Activated CD4-positive, alpha-beta T cell treated with anti-CD3 and anti-CD28 coated beads for 24 hours (primary cell): ENCODE measurements at places on chromosomes 11 and 22.

- no peak for DNase-seq
Observed at GRCh38 chr11:132504501-132505041, 1027.7 kb downstream of the OPCML start.

- no peak for DNase-seq
Observed at GRCh38 chr11:120039039-120039438, 98.9 kb downstream of the TRIM29 start.

- no peak for DNase-seq
Observed at GRCh38 chr11:128424271-128424711, 163.1 kb downstream of the ETS1 start.

DNA sequence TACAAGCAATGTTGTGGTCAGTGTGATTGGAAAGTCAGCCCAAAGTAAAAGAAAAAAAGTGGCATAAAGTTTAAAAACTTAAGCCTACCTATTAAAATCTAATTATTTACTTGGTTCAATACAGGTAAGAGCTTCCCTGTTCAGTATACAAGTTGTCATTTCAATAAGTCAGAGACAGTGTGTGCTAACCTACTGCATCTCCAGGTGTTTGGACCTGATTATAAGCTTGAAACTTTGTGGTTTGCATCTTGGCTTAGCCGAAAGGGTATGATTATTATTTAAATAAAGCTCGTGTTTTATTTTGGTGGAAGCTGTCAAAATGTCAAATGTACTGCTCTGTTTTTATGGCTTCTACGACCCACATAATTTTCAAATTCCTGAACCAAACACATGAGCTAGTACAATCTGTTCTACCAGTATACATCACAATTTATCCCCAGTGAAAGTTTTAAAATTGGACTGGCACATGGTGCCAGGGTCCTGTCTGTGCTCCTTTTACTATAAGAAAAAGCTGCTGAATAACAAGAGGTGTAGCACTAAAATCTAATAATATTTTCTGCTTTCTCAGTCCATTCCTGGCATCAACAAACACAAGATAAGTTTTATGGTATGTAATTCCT lies 103.9 kb upstream of the ANO3 start:
- no peak for DNase-seq

GRCh38 chr11:8204025-8204424 lies 35.2 kb upstream of the RIC3 start:
- DNase-seq: no peak

DNA sequence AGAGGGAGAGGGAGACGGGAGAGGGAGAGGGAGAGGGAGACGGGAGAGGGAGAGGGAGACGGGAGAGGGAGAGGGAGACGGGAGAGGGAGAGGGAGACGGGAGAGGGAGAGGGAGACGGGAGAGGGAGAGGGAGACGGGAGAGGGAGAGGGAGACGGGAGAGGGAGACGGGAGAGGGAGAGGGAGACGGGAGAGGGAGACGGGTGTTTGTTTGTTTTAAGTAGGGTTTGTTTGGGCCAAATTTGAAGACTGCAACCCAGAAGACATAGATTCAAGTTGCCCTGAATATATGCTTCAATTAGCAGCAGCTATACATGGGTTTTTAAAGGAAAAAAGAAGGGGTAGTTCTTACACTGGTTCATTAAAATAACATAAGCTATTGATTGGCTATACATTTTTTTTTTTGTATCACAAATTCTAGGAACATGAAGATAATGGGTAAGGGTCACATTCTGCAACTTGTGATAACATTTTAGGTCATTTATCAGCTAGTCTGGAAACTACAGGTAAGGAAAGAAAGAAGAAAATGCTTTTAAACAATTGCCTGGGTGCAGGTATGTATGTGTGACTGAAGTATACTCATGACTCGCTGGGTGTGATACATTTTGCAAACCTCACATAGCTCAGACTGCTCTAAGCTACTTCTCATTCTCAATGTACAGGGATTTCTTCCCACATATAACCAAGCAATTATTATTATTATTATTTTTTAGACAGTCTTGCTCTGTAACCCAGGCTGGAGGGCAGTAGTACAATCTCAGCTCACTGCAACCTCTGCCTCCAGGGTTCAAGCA lies 67.3 kb downstream of the MCHR1 start:
- DNase-seq: no peak

DNA sequence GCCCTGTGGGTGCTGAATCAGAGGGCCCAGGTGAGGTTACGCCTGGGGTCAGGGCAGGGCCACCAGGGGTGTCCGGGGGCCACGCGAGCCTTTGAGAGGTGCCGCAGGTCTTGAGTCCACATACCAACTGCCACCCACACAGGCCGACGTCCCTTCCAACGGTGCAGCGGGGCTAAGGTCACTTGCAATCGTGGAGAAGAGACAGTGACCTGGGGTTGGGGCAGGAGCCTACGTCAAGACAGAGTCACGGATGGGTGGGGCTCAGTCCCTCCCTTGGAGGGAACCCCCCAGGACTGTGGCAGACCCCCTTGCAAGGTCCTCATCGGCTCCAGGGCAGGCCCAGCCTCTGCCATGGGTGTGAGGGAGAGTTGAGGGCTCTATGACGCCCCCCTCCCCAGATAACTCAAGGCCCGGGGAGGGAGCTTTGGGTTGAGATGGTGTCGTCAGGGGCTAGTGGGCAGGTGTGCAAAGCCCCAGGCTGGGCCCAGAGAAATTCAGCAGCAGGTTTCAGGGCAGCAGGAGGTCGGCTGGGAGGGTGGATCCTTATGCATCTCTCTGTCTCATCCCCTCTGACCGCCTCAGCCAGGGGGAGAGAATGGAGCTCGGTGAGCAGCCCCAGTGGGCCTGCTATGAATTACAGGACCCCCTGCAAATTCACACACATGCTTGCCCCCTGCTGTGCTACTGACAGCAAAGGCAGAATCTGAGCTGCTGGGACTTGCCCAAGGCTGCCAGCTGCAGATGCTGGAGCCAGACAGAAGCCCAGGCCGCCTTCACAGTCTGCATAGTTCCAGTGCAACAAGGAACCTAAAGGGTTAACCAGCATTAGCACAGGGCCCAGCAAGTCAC lies 60.0 kb downstream of the MYEOV start:
- no peak for DNase-seq
